ENCODE measurements at places on chromosomes 6 and 20.

DNA sequence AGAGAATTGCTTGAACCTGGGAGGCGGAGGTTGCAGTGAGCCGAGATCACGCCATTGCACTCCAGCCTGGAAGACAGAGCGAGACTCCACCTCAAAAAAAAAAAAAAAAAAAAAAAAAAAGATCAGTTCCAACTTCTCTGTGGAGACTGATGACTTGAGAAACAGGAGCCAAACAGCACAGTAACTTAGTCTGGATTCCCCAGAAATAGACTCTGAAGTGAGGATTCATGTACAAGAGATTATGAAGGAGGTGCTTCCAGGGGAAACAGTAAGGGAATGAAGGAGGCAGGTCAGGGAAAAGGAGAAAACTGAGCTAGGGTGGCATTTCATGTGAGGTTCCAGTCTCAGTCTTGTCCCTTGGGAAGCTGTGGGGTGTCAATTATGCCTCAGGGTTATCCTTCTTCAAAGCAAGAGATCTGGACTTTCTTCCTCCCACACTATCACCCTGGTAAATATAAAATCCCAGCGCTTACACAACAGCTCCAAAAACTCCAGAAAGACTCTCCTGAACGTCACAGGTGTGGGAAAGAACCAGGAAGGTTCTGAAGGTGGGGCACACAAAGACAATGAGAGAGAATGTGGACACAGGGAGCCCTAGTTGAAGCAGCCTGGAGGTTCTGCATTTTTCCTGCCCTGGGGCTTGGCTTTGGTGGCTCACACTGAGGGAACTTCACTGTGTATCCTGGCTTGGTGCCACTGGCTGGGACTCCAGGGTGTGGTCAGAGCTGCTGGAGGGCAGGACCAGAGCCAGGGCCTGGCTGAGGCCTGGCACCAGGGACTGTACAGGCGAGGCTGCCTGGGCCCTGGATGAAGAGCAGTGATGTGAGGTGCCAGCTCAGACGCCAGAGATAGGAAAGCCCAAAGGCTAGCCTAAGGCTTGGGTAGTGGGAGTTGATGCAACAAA, 46.8 kb downstream of the PCNA start:
- no peak for DNase-seq

DNA sequence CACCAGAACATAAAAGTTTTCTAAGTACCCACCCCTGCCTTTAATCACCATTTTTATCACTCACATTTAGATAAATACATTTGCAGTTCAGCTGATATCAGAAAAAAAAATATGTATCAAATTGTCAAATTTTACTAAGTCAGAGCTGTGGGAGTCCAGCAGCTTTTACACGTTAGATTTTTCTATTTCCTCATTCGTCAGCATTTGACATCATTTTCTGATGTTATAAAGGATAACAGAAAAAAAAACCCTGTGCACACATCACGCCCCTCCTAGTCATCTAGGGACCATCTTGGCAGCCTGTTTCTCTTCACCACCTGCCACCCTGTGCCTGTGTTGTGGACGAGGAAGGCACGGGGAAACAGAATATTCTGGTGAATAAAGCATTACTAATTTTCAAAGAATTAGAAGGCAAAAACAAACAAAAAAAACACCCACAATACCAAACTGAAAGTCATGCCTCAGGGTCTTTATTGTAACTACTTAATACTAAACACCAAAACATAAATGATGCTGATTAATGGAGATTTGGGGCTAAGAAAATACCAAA, 12.4 kb downstream of the B4GALT5 start:
- DNase-seq: no peak

DNA sequence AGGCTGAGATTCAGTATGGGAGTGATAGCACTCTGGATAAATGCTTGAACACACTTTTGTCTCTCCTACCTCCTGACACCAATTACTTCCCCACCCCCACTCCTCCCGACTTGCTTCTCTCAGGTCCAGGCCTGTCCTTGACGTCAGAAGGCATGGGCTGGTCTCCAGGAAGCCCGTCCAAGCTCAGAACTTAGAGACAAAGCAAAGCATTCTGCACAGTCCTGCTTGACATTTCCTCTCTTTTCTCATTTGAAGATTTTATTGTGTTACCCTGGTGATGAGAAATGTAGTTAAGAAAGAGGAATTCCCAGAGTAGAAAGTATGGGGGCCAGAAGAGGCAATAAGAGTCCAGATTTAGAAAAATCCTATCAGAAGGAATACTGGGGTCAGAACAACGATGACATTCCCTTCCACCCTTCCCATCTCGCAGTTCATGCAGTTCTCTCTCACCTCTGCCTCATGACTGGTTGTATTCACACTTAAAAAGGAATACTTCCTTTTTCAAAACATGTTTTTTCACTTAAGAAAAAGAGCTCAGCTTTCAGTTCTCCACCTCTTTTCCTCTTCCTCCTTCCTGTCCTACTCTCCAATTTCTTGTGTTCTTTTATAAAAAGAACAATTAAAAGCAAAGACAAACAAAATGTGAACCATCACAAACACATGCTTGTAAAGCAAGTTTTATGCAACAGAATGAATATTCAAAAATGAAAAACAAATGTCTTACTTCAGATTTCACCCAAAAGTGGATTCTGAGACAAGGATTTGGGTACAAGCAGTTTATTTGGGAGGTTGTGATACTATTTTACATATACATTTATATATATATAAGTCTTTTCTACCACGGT, 18.5 kb upstream of the FAM184A start:
- DNase-seq: no peak

DNA sequence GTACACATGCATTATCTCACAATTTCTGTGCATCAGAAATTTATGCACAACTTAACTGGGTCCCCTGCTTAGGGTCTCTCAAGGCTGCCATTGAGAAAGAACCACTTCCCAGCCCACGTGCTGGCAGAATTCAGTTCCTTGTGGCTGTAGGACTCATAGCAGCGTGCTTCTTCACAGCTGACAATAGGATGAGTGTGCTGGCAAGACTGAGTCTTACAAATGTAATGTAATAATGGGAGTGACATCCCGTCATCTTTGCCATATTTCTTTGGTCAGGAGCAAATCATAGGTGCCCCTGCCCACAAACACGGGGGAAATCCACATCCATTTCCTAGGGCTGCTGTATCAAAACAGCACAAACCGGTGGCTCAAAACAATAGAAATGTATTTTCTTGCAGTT, 77.4 kb downstream of the FIG4 start:
- DNase-seq: no peak

DNA sequence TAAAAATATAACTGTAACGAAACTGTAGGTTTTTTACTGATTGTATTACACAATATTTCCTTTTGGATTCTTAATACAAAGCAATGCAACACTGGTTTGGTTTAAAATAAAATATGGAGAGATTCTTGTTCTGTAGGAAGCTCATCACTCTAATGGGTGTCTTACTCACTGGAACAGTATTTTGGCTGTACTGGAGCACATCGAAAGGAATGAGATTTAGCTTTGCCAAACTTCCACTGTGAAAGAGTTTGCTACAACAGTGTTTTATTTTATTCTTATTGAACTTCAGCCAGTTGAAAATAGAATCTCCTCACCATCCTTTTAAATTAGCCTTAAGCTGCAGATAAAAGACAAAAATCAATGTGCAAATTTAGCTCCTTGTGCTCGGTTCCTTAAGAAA, 230.7 kb upstream of the QKI start:
- no peak for DNase-seq

- no peak for DNase-seq
Measured at GRCh38 chr20:11895861-11896387, 21.8 kb upstream of the BTBD3 start.

GRCh38 chr6:37190159-37190535, 20.2 kb downstream of the PIM1 start:
- DNase-seq: no peak

DNA sequence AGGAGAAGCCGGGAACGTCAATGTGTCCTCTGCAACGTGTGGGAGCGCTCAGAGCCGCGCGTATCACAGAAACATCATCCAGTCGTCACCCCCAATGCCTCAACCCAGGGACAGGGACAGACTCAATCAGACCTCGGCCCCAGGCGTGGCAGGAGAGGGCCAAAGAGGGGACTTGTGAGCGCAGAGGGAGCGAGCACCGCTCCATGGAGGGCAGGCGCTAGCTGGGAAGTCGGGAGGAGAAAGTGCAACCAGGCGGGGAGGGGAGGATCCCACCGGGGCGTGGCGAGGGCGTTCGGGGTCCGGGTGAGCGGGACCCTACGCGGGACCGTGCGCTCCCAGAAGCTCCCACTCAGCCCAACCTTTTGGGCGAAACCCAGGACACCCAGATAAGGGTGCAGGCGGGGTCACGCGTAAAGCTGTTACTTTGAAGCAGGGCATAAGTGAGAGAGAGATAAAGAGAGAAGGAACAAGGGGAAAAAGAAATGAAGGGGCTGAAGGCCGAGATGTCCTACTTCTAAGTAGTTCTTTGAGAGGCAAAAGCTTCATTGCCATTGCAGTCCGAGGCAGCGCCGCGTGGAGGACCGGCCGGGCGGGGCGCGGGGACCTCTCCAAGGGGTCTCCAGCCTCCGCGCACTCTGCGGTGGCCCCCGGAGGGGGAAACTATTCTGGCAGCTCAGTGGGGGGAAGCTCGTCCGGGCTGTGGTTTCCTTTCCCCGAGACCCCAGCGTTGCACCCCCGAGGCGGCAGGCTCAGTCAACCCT, 862 bp upstream of the SOBP start:
- DNase-seq: peak; percentile 3

DNA sequence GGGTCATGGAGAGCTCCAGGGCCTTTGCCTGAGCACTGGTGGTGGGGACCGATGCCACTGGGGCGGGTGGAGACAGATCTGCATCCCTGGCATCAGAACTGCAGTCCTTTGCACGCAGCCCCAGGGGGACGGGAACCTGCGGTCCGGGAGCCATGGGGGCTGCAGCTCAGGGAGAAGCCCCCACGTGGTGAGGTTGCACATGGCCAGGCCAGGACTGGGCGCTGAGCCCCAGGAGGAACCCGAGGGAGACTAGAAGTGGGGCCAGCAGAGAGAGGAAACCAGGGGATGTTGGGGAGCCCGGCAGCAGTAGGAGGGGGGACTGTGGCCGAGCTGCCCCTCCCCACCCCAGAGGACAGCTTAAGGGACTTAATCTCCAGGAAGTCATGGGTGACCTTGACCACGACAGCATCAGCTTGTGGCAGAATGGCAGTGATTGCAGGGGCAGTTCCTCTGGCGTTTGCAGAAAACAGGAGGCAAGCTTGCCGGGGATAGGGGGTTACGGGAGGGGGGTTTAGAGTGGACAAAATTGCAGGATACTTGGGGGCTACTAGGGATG, 18.0 kb upstream of the LSM14B start:
- no peak for DNase-seq

- no peak for DNase-seq
Measured at GRCh38 chr20:41017448-41018042, 11.1 kb upstream of the TOP1 start.

Data from stimulated activated CD8-positive, alpha-beta memory T cell treated with anti-CD3 and anti-CD28 coated beads, Interleukin-15, amount 100 ng/mL, for 4 hours (primary cell).